ENCODE measurements at places on chromosomes 1 and 21.

- DNase-seq, result no peak
These were observed 2.7 kb upstream of the SLC30A10 start for GRCh38 chr1:219931033-219931432.

GRCh38 chr1:6703016-6703415 is 1.4 kb upstream of the DNAJC11 start:
- DNase-seq, result peak; percentile 76

DNA sequence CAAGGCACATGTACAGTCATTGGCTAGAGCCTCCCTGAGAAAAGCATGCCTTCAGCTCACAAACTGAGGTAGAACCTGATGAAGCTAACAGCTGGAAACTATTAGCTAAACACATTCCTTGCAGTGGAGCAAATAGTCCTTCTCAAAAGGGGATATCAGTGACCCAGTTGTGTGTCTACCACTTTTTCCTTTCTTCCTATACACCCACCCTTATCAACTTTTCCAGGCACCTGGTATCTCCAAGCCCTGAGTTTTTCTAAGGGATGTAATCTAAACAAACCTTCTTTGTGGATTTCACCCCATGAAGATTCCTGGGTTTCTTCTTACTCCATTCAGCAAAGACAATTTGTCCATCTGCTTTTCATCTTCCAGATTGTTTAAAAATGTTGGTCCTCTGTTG is 10.5 kb upstream of the ZSWIM5 start:
- DNase-seq, result no peak

- no peak for DNase-seq
These were observed 40.1 kb downstream of the EVA1C start for GRCh38 chr21:32452641-32453040.

DNA sequence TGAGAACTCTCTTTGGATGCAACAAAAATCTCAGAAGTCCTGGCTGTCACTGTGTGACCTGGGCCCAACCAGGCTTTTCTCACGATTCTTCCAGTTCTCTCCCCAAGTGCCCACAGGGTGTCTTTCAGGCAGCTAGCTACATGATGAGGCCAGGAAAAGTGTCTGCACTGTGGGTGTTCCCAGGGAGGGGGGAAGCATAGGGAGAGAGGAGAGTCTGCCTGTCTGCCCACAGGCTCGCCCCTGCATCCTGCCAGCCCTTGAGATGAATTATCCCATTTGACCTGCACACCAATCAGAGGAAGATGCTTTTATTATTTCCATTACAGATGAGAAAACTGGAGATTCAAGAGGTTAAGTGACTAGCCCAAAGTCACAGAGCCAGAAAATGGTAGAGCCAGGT is 27.8 kb downstream of the FOXO6 start:
- no peak for DNase-seq

DNA sequence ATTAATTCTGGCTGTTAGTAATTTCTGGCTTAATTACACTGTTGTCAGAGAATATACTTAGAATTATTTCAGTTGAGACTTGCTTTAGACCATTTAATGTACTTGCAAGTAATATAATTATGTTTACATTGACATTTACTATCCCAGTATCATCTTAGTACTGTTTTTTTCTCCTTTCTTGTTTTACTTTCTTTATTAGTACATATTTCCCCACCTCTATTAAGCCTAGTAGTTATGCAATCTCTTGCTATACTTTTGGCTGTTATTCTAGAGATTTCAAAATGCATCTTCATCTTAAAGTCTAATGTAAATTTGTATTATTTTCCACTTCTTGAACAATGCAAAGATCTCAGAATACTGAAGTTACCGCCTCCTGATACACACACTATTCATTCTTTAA is 24.4 kb downstream of the BRWD1 start:
- DNase-seq, result no peak

- DNase-seq, result no peak
These were observed 359.1 kb downstream of the TTLL7 start for GRCh38 chr1:83639785-83640184.

DNA sequence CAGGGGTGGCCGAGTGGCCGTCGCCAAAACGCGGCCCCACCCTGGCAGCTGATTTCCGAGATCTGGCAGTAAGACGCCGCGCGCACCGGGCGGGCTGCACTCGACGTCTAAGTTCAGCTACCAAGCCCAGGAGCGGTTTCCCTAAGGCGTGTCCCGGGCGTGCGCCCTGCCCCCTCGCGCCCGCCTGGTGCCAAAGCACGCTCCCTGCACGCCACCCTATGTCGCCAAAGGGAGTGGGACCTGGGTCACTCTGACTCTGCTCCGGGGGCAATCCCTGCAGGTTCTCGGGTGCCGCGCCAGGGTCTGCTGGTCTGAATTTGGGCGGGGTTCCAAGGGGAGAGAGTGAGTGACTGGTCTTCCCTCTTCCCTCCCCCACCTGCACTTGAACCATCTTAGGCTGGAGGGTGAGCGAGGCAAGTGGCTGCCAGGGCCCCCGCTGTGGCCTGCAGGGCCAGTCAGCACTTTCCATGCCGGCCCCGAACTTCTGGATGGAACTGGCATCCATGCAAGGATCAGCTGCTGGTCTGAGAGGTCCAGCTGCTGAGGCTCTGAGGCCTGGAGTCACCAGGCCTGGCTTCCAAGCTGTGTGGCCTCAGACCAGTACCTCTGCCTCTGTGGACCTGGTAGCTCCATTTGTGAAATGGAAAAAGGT is at the start of gene LRRC38:
TSS of gene LRRC38 (minus strand) at position 109 of the 652 bp plus-strand sequence. CDS start 410 bp downstream, outside the sequence.
- peak; percentile 4 for DNase-seq

Data from fibroblast of mammary gland (primary cell).